ENCODE measurements at places on chromosomes 12 and 14.

GRCh38 chr14:63492391-63492790 is 50.8 kb downstream of the PPP2R5E start:
- no peak for DNase-seq

- DNase-seq, result no peak
Measured at GRCh38 chr14:67892466-67893100, 73.0 kb downstream of the RAD51B start.

GRCh38 chr14:79136071-79137044 is 966.2 kb downstream of the NRXN3 start:
- no peak for DNase-seq

GRCh38 chr12:76883151-76883550 is 4.3 kb upstream of the CSRP2 start:
- DNase-seq, result no peak

DNA sequence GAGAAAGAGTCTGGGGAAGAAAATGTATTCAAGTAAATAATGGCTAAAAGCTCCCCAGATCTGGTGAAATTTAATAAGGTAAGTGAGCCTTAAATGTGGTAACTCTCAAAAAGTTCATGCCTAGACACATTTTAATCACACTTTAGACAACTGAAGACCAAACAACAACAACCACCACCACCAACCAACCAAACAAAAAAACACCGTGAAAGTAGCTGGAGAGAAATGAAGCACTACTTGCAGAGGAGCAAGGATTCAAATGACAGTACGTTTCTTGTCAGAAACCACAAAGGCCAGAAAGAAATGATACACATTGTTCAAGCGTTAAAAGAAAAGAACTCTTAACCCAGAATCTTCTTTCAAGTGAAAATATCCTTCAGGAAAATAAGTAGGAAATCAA is 208.3 kb downstream of the MYRFL start:
- DNase-seq, result no peak

- DNase-seq, result no peak
Measured at GRCh38 chr12:129830796-129831195, 73.0 kb downstream of the TMEM132D start.

- DNase-seq, result no peak
Measured at GRCh38 chr12:105358789-105359188, 28.3 kb downstream of the C12orf75 start.
